ENCODE measurements at places on chromosomes 3 and 15.
A peak's percentile ranks its signal among the peaks of the same experiment; 100 is the strongest.

DNA sequence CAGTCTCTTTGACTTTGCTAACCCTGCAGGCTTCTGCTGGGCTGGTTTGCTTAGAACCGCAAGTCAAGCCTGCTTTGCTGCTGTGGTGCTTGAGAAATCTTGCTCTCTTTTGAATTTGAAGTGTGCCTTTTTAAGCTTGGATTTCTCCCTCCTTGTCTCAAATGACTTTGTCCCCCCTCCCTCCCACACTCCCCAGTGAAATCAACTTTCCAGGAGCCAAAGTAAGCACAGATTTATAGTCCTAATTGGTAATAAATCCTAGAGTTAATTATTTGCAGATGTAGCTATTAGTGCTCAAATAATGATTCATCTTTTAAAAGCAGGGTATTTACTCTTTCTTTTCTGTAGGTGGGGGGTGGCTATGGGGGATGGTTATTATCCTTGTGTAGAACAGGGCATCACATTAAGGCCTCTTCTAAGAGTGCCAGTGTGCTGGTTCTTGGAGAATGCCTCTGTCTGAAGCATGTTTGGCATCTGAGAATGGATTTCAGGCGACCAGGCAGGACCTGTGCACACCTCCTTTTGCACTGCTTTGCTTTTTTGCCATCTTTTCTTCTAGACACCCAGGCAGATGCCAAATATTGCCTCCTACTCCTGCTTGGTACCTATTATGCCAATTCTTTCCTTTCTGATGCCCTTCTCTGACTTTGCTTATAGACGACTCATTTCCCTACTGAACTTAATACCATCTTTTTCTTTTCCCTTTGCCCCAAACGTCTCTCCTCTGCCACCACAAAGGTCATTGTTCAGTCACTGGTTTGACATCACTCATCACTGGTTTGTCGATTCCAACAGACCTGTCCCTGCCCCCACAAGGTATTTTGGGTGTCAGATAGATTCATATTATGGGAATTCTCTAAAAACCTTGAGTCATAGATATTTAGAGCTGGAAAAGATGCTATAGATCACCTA is 50.7 kb downstream of the CLDN11 start:
- peak; percentile 62 for DNase-seq

DNA sequence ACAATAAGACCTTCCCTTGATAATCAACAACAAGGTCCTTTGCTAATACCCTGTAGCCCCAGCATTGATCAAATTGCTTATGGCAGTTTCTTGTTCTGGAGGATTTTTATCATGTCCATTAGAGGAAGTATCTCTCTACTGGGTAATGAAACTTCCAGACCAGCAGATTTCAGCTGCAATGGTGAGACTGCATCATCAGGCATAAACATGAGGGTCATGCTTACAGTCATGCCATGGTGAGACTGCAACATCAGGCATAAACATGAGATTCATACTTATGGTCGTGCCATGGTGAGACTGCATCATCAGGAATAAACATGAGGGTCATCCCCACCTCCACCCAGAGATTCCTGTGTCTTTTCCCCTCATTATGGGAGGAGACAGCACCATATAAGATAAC is 129.0 kb upstream of the LIPC start:
- no peak for DNase-seq

DNA sequence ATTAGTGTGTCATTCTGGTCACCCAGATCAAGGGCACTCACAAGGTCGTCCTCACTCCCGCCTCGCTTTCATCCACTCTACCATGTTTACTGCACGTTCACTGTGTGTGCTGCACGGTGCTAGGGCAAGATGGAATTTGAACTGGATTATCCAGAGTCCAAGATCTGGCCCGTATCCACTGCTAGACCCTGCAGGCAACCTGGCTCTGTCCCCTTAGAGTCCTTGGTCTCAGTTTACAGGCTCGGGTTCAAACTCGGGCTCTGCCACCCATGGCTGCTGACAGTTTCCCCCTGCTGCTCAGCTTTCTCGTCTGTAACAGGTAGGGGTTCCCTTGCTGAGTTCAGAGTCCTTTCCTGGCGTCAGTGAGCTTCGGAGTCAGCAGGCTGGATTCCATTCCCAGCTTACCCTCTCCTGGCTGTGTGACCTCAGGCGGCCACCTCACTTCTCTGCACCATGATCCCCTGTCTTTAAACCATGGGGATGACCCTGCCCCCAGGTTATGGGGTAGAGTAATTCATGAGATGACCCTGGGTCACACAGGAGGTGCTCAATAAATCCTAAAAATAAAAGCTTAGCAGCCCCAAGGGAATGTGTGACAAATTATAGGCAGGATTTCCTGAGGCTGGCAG is 79.6 kb upstream of the SLC6A6 start:
- DNase-seq, result no peak

DNA sequence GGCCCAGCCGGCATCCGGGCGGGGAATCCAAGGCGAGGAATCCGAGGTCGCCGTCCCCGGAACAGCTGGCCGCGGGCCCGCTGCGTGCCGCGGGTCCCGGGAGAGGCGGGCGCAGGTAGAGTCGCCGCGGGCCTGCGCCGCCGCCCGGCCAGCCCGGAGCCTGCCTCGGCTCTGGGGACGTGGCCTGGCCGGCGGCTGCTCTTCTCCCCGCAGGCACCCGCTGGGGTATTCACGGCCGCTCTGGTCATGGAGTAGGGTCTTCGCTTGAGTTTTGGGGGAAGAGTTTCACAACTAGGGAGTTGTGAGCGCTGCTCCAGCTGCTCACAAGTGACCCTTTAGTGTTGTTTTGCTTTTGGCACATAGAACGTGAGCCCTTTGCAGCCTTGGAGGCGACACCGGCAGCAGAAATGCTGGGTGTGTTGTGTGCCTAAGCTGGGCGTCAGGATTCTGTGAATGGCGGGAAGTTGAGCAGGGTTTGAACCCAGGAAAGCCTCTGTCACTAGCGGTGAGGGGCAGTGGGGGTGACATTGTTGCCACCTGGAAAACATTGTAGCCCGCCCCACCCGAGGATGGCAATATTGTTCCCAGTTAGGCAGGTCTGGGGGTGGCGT is 4.0 kb downstream of the TRIM71 start:
- no peak for DNase-seq

DNA sequence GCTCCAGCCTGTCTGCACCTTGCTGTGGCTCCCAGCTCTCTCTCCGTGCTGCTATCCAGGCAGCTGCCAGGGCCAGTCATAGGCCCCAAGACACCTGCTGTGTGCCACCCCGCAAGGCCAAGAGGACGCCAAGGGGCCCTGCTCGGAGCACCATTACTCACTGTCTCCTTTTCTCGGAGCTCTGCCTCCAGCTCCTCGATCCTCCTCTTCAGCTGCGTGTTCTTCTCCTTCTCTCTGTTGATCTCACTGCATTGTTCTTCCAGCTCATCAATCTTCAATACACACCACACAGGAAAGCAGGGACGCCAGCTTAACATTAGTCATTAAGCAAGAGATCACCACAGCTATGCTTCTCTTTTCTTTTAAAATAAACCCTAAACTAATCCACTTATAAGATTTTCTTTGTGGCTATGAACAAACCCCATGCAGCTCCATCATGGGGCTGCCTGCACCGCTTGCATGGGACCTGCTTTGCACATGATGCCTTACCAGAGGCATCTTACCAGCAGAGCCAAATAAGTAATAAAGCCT is 42.6 kb downstream of the WHAMM start:
- DNase-seq, result no peak

- DNase-seq, result no peak
Observed at GRCh38 chr3:164812042-164812441, 266.3 kb downstream of the SI start.

DNA sequence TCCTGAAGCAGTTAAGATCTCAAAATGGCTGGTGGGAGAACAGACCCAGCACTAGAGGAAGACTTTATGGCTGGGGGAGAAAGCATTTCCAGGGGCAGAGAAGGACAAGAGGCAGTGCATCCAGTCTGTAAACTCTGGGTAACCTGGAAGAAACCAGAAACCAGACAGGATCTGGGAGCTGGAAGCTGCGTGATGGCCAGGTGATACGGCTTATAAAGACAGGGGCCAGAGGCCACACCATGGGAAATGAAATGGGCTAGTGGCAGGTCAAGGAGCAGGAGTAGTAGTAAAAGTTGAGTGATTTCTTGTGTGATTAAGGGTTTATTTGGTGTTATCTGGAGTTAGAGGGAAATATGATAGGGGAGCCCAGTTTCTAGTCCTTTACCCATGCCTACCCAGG is 144.7 kb upstream of the ARRDC4 start:
- no peak for DNase-seq

DNA sequence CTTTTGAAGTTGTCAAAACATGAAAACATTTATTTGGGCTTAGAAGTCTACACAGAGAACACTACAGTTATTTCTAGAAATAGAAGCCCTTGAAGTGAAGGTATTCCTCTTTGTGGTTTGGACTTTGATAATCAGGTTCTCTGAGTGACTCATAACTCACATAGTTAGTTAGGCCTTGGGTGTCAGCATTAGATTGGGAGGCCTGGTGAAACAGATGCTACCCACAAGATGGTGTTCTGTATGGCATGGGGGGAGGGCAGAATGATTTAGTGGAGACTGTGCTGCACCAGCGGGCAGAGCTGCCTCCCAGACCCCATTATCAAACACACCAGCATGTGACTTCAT is 108.9 kb upstream of the ETV5 start:
- DNase-seq, result no peak
